C1 segment of cervical spinal cord (tissue), 14 donors: ENCODE measurements at places on chromosomes 3 and 15.

DNA sequence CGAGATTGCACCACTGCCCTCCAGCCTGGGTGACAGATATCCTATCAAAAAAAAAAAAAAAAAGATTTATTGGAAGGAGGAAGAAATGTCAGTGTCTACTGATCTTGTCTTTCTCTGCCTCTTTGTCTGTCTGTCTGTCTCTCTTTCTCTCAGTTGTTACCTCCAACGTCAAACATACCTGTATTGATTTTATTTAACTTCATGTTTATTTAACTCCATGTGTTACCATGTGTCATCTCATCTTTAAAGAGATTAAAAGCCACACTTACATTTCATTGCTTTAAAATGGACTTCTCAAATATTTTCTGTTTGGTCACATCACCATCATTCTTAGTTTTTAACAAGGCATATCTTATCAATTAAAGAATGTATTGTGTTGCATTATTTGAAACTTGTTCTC is 9.4 kb downstream of the CLDN11 start:
- DNase-seq = no peak

DNA sequence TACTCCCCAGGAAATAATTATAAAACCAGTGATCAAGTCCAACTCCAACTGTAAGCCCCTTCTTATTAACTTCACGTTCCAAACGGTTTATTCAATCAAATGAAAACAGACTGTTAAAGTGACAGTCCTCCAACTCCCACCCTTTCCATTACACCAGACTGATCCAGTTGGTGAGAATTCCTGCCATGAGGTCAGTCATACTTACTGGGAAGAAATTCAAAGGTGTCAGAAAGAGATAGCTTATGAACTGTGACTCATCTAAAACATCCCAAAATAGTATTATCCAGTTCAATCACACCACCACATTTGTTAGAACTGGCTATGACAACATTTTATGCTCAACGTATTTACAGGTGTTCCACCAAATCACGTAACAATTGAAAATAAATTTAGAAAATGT is 19.5 kb downstream of the SMARCC1 start:
- DNase-seq = no peak

- no peak for DNase-seq
Measured at GRCh38 chr15:99296386-99296785, 45.1 kb downstream of the LRRC28 start.

DNA sequence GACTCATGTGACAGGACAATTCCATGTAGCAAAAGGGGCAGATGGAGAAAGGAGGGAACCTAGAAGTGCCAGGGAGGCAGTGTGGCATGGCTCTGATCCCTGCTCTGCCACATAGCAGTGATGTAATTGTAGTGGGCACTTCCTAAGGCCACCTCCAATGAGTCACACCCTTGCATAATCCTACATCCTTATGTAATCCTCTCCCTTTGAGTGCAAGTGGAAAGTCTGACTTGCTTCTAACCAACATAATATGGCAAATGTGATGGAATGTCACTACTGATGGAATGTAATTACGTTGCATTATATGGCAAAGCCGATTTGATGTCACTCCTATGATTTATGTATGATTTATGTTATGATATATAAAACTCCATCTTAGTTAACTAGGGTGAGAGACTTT is 72.9 kb upstream of the ATP2C1 start:
- DNase-seq = no peak

DNA sequence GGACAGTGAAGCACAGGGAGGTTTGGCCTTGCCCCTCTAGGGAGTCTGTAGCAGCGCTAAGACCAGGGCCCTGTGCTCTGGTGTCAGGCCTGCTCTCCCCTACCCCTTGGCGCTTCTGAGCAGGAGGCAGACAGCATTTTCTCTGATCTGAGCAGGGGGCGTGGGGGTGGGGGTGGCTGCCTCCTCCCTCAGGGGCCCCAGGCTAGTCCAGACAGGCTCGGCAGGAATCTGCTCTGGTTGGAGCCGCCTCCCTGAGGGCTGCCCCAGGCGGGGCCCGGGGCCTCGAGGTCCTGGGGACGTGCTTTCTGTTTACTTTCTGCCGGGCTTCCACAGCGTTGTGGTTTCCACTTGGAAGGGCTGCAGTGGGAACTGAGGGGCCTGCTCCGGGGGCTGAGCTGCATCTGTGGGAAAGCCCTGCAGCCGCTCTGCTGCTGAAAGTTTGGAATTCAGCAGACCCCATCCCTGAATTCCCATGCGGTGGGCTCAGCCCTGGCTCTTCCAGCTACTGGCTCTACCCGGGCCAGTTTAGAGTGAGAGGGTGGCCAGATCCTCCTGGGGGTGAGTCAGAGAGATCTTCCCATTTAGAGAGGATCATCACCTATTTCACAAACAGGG is 105.4 kb downstream of the LINGO1 start:
- no peak for DNase-seq

DNA sequence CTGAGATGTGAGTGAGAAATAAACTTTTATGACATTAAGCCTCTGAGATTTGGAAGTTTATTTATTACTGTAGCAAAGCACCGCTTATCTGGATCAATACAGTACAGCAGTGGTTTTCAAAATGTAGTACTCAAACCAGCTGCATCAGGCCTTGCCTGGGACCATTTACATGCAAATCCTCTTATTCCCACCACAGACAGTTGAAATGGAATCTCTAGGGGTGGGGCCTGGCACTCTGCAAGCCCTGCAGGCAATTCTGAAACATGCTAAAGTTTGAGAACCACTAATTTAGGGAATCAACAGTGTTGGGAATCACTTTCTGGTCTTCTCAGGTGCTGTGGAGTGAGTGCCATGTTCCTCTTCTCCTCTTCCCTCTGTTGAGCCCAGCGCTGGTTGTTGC is 77.8 kb upstream of the TAMM41 start:
- DNase-seq = no peak

GRCh38 chr3:18111796-18112232 is 313.3 kb downstream of the SATB1 start:
- no peak for DNase-seq

GRCh38 chr3:52104684-52105640 is 48.6 kb upstream of the DUSP7 start:
- no peak for DNase-seq

DNA sequence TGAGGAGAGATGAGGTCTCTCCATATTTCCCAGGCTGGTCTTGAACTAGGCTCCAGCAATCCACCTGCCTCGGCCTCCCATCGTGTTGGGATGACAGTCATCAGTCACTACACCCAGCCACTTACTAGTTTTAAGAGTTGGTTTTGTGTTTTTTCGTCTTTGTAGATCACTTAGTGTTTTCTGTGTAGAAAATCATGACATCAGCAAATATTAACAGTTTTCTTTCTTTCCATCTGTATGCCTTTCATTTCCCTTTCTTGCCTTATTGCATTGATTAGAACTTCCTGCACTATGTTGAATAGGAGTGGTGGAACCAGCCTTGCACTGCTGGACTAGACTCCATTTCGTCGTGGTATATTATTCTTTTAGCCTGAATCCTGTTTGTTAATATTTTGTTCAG is 415.5 kb downstream of the FHIT start:
- no peak for DNase-seq

DNA sequence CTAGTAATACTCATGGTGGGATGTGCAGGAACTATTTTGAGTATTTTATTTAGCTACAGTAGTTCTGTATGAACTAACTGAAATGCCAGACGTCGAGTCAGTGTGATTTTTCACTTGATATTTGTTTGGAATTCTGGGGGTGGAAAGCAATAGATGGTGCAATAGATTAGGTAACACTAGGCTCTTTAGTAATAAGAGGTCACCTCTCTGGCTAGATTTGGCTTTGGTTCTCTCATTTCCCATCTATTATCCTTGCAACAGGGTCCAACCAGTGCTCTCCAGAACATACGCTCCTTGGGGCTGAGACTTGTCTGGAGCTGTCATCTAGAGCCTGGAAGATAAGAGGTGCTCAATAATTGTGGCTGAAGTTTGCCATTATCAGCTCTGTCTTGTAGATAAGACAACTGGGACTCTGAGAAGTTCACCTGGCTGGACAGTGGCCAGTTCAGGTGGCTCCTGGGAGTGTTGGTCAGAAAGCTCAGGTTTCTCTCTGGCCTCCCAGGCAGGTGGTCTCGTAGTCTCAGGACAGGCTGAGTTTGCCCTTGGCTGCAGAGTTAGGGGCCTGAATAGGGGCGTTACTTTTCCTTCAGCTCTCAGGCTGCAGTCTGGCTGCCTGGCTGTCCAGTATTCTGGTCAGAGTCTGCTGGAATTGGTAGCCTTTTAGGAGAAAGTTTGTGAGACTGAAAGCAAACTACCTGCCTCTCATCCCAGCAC is 277.5 kb upstream of the RGMA start:
- DNase-seq = no peak

DNA sequence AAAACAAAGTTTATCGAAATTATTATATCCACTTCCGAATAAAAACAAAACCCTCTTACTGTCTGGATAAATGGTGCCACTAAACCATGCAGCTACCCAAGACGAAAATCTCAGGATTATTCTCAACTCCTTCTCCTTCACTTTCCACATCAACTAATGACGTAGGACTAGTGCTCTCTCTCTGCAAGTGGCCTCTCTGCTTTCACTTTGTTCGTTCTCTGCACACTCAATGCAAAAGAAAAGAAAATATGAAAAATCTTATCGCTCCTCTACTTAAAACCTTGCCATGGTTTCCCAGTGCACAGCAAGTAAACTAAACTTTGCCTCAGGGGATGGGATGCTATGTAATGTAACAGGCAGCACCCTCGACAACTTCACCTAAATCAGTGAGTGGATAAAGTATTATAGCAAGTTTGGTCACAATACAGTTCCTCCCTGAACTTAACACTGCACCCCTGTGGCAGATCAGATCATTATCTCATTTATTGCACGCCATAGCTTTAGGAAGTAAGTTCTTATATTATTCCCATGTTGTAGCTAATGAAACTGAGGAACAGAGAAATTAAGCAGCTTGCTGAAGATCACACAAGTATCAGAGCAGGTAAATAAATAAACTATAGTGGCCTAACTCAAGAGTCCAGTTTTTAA is 262.7 kb upstream of the GADL1 start:
- DNase-seq = no peak

GRCh38 chr3:139427283-139428060 is 38.0 kb upstream of the COPB2 start:
- no peak for DNase-seq

- DNase-seq = no peak
Measured at GRCh38 chr3:119388577-119388976, 74.8 kb downstream of the TMEM39A start.

DNA sequence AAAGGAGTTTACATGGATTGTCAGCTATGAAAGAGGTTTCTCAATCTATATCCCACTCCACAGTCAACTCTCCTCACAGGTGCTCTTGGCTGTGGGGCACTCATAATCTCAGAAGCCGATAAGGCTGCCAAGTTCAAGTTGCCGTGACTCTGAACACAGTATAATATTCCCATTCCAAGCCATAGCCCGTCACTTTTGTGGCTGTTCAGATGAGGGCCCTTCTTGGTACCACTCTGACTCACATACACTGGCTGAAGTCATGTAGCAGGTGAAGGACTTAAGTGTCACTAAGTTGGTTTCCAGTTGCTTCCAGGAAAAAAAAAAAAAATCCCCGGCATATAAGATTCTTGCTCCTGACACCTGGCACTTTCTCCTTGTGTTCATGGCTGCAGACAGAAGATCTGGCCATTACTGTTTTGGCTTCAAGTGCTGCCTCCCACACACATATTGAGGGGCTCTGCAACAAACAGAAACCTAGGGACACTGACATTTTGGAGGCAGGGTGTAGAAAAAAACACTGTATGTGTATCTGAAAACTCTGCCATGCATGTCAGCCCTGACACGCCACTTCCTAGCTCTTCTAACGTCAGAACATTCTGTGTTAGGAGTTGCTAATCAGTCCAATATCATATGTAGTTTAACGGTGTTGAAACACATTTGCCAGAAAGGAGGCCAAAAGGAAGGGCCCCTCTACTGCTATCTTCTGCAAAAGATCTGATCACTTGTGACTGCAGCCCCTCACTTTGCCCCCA is 170.2 kb upstream of the ICE2 start:
- DNase-seq = no peak

DNA sequence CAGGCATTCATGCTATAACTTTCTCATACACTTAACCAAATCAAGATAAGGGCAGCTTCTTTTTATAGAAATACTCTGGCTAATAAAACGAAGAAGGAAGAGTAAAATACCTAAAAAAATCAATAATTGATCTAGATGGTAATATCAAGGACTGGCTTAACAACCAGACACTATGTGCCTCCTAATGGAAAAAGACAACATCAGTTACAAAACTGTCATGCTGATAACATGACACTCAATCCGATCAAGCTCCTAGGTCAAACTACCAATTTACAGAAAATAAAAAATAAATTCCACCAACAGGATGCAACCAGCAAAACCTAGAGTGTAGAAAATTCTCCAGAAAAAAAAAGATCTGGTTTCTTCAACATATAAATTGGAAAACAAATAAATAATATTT is 634.6 kb downstream of the IGSF11 start:
- no peak for DNase-seq

- DNase-seq = no peak
Measured at GRCh38 chr3:125156456-125156855, 56.1 kb downstream of the SLC12A8 start.

- DNase-seq = no peak
Measured at GRCh38 chr3:100216713-100217112, 44.1 kb upstream of the TBC1D23 start.

DNA sequence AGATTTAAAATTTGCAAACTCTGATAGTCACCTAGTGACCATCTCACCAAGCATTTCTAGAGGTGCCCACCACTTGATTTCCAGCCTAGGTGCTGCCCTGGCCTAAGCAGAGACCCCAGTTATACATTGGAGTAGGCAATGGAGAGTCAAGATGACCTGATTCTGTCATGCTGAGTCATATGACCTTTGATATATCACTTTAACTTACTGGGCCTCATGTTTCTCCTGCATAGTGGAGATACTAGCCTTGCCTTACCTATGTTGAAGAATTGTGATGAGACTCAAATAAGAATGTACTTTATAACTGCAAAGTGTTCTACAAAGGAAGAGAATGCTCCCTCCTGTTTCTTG is 75.5 kb upstream of the XCR1 start:
- DNase-seq = no peak

DNA sequence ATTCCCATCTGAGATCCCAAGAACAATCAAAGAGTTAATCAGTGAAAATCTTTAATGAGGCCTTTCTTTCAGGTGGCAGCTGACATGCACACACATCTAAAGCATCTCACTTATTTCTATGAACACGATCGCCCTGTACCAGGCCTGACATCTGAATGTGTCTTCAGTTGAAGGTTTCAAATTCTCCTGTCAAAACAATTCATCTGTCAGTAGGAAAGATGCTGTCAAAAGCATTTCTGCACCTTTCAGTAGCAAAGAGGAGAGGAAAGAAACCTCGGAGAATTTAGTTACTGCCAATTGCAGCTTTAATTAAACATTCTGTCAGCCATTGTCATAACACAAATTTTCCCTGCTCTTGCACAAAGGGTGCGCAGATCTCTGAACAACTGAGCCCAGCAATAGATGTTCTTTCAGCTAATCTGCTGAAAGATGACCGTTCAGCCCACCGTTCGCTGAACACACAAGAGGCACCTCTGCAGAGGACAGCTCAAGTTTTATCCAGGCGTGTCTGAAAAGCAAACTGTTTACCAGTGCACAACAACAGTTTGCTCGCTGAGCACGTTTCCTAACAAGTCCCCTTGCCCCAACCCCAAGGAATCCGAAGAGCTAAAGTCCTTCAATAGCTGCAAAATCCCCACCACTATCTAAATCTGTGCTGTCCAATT is 34.1 kb downstream of the LRIG1 start:
- DNase-seq = no peak
